Activated CD4-positive, alpha-beta T cell treated with anti-CD3 and anti-CD28 coated beads, Interleukin-2, amount 10 ng/mL, durations not matched to agents 24 days and 14 days (primary cell): ENCODE measurements at places on chromosomes 12 and 14. TPM values are rescaled to one million over a fixed set of nuclear protein-coding genes. Genes with fewer than 3 reads are reported as not detected.

The TPPP2 gene
- not detected in 2 replicates for total RNA-seq

The WIF1 gene
- total RNA-seq = not detected in 2 replicates

The ASB8 gene
- 30.0 and 35.8 TPM in 2 replicates for total RNA-seq

The MYH6 gene
- 0.17 and 0.23 TPM in 2 replicates for total RNA-seq

The NFE2 gene
- total RNA-seq = not detected in 2 replicates

The TAS2R7 gene
- total RNA-seq = not detected in 2 replicates

The SELPLG gene
- 47.4 and 49.4 TPM in 2 replicates for total RNA-seq

The PTPRB gene
- total RNA-seq = not detected in 2 replicates

The CYP46A1 gene
- total RNA-seq = 0.02 and 0.05 TPM in 2 replicates

The MDGA2 gene
- not detected in 2 replicates for total RNA-seq

The ADAM21 gene
- not detected in 2 replicates for total RNA-seq

The KLRG1 gene
- total RNA-seq = 0.71 and 0.84 TPM in 2 replicates

The NCAPD2 gene
- 104 and 106 TPM in 2 replicates for total RNA-seq

The KIF5A gene
- total RNA-seq = 1.8 and 2.4 TPM in 2 replicates

The SYCP3 gene
- total RNA-seq = 0.44 and 0.50 TPM in 2 replicates

The GPR132 gene
- 25.8 and 31.5 TPM in 2 replicates for total RNA-seq
